ENCODE measurements at places on chromosomes 3 and 15.

DNA sequence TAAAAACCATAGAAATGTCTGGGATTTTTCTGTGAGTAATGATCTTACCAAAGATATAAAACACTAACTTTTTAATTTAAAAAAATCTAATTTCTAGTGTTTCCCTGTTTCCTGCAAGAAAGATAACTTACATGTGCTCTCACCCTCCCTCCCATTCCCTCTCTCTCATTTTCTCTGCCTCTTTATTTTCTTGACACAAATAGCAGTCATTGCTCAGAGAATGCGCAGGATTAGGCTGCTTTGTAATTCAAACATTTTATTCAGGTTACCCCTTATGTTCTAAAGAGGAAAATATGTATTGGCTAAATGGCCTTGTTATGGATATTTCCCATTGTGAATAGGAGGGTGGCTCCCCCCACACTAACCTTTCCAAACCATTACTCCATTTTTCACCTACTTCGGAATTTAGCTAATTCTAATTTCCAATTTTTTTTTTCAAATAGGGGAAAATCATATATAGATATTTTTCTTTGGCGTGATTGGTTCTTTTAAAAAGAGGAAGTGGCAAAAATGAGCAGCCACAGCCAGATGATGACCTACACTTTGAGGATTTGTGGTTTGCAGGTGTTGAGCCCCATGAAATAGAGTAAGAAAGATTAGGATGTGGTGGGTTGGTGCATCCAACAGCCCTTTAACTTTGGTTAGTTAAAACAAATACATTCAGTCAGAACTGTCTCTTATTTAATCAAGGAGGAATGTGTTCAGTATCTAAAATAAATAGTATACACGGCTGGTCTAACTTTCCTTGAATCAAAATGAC lies 554.4 kb downstream of the IGSF11 start:
- DNase-seq: no peak

DNA sequence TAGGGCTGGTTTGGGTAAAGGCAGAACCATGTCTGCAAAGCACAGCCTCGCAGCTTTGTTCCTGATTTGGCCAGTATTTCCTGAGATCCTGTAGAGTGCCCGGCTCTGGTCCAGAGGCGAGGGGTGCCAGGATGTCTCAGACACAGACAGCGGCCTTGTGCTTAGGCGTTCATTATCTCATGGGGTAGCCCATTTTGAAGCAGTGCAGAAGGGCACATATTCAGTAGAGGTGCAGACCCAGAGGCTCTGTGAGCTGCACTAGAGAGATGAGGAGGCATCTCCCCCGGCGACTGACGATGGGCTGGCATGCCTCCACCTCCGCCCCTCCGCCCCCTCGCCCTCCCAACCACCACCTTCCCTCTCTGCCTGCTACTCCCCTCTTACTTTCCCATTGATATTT lies 170.3 kb downstream of the CHDH start:
- DNase-seq: no peak

- DNase-seq: no peak
Observed at GRCh38 chr3:147618691-147619090, 209.5 kb downstream of the ZIC1 start.

DNA sequence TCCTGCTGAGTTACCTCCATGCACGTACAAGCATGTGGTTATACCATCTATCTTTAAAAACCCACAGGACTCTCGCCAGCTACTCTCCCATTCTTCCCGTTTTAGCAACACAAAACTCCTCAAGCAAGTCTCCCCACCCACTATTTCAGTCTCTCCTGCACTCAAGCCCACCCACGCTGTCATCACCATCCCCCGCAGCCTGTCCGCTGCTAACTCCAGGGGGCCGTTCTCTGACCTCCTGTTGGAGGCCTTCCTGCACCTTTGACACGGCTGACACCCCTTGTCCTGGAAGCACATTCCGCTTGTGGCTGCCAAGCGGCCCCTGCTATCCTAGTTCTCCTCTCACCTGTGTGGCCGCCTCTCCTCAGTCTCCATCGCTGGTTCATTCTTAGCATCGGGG lies 7.5 kb upstream of the PCSK6 start:
- DNase-seq: no peak

GRCh38 chr3:171095063-171095462 lies 68.5 kb upstream of the SLC2A2 start:
- DNase-seq: no peak

DNA sequence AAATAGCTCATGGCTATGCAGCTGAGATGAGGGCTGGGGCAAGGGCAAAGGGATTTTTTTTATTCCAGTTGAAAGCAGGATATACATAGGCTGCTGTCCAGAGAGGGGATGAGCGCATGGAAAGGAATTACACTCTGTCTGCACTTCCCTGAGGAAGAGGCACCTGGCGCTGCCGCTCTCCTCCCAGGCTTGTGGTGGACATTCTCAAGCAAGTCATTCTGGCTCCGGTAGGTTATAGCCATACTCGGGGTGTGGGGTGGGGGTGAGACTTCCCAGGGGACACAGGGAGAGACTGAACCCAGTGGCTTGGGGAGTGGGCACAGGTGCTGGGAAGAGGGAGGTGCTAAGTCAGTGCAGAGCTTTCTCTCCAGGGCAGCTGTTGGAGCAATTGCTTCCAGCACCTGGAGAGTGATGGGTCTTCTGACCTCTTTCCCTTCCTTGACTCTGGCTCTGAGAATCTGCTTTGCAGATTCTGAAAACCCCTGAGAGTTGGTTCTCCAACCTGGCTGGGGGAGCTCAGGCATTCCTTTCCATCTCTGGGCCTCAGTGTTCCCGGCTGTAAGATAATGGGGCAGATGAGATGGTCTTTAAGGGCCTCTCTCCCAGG lies 24.3 kb downstream of the CYP8B1 start:
- no peak for DNase-seq

DNA sequence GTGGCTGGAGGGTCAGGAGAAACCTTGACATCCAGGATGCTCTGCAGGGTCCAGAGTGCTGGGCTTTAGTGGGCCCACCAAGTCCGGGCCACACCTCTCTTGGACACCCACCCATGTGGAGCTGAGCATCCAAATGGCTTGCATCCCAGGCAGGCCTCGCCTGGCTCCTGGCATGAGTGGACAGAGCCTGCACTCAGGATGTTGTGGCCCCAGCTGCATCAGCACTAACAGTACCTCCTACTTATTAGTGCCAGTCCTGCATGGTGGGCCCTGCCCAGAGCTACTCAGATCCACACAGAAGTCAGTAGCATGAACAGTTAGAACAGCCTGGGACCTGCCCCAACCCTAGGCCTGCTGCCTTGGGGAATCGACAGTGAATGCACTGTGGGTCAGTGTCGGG lies 42.2 kb upstream of the MRPS22 start:
- no peak for DNase-seq

DNA sequence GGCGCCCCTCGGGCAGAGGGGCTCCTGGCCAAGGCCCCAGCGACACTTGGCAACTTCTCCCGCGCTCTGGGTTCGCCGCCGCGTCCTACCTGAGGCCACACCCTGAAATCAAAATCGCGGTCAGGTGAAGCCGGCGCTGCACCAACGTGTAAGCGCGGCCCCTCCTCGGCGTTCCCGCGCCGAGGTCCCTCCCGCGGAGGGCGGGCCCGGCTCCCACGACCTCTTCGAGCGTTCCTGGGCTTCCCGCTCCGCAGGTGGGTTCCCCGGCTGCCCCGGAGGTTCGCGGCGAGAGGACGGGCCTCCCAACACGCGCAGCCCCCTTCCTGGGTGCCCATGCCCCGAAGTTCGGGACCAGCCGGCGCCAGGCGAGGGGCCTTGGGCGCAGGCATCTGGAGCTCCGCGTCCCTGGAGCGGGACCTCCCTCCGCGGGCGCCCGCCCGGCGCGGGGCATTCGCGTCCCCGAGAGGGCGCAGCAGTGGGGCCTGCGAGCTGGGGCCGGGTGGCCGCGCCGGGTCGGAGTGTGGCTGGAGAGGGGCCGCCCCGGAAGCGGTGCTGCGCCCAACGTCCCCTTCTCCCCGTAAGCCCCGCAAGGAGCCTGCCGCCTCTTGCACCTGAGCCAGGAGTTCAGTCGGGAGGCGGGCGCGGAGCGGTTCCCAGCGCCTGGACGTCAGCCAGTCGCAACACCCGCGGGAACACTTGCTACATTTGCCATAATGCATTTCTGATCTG lies 13.7 kb downstream of the PAK6 start:
- peak; percentile 64 for DNase-seq

DNA sequence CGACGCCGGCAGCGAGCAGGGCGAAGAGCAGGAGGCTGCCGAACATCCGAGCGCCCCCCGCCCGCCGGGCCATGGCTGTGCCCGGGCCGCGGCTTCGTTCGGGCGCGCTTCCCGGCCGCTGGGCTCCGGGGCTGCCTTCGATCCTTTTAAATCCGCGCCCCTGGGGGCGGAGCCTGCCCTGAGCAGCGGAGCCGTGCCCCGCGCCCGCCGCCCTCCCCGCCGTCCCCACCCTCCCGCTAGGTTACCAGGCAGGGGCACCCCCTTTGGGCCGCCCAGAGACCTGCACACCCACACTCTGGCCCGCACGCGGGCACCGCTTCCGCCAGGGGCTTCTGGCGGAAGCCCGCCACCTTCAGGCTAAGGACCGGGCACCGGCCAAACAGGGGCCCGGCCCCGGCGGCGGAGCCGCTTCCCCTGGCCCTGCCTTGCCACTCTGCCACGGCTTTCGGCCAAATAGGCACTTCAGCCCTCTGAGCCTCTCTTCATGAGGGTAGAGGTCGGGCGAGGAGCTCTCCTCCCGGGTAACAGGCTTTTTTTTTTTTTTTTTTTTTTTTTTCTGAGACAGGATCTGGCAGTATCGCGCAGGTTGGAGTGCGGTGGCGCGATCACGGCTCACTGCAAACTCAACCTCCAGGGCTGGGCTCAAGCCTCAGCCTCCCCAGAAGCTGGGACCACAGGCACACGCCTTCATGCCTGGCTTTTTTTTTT lies at the start of gene NMB:
Gene NMB (minus strand): TSS at position 120 of the 708 bp plus-strand sequence. CDS start 47 bp downstream, at position 73.
- peak; percentile 91 for DNase-seq

DNA sequence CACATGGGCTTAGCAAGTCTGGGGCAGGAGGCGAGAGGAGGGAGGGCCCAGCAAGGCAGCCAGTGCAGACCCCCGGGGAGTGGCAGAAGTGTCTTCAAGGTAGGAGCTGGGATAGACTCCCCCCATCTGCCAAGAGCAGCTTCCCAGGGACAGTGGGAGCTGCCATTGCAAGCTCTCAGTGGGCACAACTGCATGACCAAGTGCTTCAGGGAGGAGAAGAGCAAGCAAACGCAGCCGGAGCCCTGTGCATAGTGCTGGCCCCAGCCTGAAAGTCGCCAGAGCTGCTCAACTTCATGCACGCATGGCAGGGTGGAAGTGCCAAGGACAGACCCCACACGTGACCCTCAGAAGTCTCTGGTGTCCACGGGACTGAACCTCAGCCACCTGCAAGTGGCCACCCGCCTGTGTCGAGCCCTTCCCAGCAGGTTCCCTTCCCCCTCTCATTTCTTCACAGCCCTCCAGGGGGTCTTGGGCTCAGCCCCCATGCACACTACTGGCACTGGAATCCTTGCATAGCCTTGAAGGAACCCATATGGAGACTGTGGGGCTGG lies 89.4 kb downstream of the PLXNA1 start:
- DNase-seq: no peak

All from mucosa of descending colon (tissue), 3 donors.